ENCODE measurements at places on chromosomes 3 and 15.

DNA sequence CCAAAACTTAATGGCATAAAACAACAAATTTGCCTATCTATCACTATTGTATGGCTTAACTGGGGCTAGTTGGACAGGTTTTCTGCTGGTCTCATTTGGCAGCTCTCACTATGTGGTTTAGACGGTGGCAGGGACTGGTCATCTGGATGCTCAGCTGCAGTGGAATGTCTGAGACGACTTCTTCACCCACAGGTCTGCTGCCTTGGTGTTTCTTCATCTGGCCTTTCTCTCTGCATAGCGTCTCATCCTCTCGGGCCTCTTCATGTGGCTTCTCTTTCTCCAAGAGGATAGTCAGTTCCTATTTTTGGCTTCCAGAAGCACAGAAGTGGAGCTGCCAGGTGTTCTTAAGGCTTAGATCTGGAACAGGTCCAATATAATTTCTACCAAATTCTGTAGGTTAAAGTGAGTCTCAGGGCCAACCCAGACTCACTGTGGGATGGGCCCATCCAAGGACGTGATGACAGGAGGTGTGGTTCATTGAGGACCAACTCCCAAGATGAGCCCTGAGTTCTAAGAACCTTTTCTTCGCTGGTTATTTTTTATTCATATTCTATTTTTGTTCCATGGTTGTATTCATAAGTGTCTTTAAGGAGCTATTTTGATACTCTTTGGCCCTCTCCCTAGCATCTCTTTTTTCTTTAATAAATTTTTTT is 18.6 kb downstream of the UBE2Q2 start:
- DNase-seq = no peak

DNA sequence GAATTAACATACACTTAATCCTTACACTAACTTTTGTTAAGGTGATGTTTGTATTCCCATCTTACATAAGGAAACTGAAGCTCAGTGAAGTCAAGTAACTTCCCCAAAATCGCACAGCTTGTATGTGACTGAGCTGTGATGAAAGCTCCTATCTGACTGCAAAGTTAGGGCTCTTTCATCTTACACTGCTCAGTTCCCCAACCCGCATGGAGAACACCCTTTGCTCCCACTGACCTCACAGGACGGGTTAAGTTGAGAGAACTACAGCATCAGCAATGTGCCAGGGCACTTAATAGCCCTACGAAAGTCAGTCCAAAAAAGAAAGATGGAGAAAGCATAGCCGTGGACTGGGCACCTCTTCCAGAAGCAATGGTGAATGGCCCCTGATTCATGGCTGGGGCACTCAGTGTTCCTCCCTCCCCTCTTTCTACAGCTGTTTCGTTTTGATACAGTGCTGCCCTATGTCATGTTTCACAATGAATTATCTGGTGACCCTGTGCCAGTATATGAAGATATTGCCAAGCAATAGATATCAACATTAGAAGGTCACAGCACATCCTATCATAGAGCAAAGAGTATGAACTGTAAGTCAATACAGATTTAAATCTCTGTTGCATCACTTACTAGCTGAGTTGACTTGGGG is 38.0 kb downstream of the CADPS start:
- no peak for DNase-seq

DNA sequence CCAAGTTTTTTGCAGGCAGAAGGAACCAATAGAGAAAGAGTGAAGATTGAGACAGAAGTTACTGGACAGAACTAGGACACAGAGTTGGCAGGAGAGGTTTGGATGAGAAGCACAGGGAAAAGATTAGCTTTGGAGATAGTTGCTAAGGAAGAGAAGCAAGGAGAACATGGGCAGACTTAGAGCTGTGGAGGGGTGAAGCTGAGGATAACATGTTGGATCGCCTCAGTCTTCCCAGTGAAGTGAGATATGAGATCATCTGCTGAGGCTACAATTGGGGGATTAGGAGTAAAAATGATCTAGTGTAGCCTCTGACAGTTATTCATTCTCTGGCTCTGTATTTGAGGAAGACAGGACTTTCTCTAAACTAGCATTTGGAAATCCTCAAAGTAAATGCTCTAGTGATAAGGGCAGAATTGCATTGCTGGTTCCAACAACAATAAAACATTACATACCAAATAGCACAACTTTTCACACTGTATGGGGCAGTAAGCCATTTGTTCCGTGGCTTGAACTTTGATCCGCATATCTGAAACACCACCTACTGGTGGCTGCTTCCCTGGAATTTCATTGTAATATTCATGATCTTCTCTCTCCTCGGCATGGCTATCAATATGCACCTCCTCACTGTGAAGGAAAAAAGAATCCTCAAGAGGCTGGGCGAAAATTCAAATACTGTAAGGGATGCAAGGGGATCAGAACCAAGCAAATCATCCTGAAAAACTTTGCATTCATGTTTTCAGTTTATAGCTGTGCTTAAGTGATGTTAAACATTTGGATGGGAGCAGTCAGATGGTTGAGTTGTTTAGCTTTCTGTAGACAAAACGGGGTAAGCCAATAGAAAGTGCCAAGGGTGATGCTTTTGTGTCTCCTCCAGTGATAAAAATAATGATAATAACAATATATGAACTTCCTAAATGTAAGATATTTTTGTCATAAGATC is 22.2 kb upstream of the EID1 start:
- no peak for DNase-seq

DNA sequence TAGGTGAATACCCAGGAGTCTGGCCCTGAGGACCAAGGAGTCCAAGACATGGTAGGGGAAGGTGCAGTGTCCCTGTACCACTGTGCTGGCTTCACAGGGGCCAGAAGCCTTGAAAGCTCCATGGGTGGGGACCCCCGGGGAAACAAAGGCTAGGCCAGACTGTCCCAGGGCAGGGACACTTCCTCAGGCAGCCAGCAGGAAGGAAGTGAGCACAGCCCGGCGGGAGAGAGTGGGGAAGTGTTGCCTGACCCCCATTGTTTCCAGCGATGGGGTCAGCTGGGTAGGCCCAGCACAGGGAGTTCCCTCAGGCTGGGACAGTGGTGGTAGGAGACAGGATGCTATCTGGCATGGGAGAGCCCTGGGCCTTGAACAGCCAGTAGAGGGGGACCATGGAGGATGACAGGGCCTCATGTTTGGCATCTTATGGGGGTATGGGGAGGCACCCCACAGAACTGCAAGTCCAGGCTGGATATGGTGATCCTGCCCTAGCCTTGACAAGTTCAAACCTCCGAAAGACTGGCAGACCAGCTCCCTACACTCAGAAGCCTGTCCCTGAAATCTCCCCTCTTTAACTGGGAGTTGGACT is 1.2 kb upstream of the HYAL2 start:
- no peak for DNase-seq

GRCh38 chr3:49668861-49669260 is 5.3 kb upstream of the APEH start:
- no peak for DNase-seq

All from fibroblast of skin of left biceps (primary cell).